ENCODE measurements at places on chromosomes 2 and 18.

GRCh38 chr2:104033399-104033798 lies 820.5 kb upstream of the POU3F3 start:
- DNase-seq: no peak

DNA sequence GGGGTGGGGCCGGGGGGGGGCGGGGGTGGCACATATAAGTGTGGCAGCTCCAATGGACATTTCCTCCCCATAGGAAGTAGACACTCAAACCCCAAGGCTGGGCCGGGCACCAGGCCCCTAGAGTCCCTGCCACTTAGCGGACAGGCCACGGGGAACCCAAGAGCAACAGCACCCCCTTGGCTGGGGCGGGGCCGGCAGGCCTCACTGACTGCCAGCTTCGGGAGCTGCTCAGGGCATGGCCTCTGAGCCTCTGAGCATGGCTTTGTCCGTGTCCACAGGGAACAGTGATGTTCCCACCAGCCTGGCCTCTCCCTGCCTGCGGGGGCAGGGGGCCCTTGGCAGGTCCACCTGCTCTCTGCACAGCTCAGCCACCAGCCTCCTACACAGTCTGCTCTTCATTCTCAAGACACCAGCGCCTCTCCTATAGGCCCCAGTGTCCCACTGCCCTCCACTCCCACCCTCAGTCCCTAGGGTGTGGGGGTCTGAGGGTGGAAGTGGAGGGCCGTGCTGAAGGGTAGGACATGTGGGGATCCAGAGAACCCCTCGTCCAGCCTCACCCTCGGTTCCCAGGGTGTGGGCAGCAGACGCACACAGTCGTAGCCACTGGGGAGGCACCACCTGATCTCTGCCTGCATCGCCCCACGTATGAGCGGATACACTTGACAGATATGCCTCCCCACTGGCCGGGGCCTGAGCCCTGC lies 106.7 kb downstream of the FAM210A start:
- no peak for DNase-seq

DNA sequence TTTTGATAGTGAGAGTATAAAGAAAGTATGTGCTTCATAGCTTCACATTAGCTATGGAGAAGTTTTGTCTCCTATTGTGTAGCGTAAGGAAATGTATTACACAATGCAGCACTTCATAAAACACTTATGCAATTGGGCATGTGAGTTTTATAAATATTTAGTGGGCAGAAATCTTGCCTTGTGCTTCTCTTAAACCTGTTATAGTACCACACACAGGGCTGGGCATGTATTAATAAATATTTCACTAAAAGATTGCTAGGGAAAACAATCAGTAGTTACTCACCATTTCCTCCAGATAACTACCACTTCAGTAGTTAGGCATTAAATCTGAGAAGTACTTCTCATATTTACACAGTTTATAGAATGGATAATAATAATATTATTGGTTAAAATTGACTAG lies 1080.8 kb upstream of the PIK3C3 start:
- DNase-seq: no peak

DNA sequence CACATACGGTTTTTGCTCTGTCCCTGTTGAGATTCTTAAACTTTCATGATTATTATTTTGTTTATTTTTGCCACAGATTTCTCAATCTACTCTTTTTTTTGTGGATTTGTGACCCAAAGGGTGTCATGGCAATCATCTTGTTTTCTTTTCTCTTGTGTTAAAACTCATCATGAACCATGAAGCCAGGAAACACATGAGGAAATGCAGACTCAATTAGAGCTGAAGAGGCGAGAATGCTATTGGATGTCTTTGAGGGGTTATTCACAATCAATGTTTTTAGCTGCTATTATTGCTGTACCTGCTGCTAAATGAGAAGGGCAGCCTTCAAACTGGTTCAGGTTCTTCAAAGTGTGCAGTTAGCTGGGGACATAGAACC lies 99.5 kb upstream of the MMADHC start:
- DNase-seq: no peak

DNA sequence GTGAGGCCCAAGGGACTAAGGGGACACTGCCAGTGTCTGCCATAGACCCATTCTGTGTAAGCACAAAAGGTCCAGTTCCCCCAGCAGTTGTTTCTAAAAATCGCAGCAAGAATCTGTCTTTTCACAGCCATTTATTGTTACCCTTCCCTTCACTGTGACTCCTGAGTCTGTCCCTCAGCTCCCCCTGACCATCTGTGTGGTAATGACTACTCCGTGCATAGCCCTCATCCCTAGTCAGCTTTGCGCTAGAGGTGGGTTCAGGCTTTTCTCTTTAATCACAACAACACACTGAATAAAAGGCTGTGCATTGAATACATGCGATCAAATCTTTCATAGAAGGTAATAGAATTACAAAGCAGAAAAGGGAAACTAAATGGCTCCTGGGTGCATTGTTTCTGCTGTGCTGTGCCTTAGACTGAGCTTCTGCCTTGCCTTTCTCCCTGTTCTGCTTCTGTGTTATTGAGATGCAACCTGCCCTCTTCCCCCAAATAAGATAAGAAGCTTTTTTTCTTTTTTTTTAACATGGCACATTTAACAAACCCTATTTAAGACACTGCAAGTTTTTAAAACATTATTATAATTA lies 836.0 kb upstream of the CDH2 start:
- DNase-seq: no peak

- DNase-seq: no peak
These were observed 84.6 kb downstream of the FBXO15 start for GRCh38 chr18:74063023-74063422.

DNA sequence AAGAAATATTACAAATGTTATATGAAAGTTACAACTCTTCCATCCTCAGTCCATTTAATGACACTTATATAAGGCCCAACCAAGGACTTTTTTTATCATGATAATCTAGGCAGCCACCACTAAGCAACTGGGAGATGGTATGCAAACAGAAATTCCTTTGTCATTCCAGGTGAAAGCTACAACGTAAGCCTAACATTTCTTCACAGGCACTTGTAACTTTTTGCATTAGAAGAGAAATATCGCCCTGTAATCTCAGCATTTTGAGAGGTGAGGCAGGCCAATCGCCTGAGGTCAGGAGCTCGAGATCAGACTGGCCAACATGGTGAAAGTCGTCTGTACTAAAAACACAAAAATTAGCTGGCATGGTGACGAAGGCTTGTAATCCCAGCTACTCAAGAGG lies 581.2 kb upstream of the SLC8A1 start:
- DNase-seq: no peak

- DNase-seq: no peak
These were observed 36.8 kb downstream of the CHST10 start for GRCh38 chr2:100380681-100381080.

DNA sequence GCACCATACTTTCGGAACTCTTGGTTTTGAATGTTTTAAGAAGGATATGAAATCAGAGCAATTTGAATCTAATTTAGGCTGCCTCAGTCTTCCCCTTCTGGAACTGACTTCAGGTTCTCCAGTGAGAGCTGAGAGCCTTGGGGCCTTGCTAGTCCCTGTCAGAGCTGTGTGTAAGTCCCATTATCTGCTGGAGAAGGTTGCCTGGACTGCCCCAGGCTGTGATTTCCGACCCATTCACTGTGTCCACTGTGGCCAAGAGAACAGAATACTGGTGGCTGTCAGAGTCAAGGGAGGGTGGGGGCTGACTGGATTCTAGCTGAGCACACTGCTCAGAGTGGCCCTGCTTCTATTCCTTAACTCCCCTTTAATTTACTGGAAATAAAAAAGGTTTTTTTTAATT lies 278.0 kb downstream of the KCNS3 start:
- no peak for DNase-seq

DNA sequence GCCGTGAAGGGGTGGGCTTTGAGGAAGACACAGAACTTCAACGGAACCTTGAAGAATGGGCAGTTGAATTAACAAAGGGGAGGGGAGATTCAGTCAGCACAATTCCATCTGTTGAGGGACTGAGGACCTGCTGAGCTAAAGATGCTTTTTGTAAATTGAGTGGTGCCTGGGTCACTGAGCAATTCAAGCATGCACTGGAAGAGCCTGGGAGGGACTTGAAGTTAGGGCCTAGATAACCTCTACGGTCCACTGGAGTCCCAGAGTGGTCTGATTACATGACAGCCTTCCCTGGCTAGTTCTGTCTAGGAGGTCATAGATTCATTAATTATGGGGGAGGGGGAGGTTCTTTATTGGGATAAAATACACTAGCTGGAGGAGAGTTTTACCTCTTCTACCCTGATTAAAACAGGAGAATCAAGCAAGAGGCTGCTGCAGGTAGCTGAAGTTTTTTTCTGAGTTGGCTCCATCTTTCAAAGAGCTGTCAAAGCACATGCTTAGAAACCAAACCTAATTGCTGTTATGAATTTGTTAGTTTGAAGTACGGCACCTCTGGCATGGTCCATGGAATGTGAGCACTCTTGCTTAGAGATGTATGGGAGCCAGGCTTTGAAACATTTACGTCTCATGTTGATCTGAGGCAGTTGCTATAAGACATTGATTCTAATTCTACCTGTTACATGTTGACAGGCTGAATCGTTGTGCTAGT lies 290.2 kb downstream of the PRKCE start:
- DNase-seq: no peak

DNA sequence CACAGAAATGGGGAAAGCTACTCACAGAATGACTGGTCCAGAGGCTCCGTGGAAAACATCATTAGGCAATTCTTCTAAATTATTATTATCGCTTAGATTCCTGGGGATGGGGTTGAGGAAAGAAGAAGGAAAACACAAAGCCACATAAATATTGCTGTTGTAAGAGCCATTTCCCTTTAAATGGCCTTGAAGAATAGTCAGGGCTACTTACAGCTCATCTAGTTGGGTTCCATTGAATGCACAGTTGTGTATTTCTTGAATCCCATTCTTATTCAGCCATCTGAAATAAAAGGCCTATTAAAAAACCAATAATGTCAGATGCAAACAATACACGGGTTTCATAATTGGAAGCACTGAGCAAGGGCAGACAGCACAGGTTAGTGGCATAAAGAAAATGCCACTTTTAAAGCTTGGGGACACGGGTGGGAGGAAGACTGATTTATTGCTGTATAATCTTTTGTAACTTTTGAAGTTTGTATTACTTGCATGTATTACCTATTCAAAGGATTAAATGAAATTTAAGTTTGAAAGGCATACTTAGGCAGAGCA lies 171.4 kb downstream of the FSHR start:
- no peak for DNase-seq

DNA sequence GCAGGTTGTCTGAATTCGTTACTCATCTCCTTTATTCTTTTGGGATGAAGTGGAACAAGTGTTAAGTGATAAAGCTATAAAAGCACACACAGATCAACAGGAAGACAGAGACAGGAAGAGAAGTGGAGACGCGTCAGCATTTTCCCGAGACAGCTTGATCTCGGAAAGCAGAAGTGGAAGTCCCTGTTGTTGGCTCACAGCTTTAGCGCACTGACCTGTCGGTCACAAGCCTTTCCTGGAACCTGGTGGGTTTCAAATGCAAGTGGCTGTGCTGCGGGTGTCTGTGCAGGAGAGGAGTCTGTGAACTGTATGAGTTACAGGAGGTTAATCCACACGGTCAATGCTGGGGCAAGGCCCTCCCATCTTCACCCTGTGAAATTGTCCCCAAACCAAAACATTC lies 116.6 kb upstream of the PELI1 start:
- DNase-seq: peak; percentile 8

DNA sequence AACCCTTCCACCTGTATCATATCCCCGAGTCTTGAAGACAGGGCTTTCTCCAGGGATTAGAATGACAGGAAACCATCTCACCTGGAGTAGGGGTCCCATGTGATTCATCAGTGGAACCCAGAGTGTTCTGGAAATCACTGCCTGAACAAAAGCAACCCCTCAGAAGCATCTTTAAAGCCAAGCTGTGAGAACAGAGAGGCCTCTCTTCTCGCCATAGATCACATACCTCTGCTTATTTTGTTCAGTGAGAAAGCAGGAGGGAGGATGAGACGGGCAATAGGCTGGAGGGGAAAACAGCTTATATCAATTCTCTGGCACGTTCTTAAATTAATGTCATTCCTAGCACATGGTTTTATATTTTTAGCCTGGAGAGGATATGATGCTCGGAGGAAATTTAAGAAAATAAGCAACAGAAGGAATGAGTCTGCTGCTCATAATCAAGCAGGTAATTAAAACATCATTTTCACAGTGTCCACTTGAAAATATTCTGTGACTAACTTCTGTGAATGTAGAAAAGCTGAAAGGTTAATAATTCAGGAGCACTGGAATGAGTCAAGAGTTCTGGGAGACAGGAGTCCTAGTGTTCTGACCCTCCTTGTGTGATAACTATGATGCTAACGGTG lies 213.6 kb upstream of the SP5 start:
- no peak for DNase-seq

DNA sequence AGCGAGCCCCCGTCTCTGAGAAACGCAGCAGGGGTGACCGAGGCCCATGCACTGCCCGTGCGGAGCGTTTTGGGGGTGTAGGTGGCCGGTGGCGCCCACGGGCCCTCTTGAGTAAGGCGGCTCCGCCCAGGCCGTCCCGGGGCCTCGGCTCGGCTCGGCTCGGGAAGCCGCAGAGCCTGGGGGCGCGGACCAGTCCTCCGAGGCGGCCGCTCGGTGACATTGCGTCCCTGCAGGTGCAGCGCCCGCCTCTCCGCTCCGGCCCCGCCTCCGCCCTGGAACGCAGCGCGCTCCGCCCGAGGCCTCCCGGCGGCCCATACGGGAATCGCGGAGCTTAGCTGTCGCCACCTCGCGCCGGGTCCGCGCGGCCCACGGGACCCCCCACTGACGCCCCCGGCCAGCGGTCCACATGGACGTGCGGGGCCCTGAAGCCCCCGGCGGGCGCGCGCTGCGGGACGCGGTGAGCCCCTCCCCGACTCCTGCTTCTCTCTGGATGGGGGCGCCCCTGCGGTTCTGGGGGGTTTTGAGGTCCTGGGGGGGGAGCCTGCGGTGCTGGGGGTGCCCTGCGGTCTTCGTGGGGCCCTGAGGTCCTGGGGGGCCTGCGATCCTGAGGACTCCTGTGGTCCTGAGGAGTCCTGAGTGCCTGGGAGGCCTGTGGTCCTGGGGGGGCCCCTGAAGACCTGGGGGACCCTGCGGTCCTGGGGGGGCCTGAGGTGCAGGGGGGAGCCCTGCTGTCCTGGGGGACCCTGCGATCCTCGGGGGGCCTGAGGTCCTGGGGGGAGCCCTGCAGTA lies at the start of gene HSBP1L1:
Gene HSBP1L1, plus strand, starts transcription at position 314 of the 789 bp plus-strand sequence. Its CDS starts 93 bp downstream, at position 407.
- DNase-seq: peak; percentile 51
